ENCODE measurements at places on chromosomes 6 and 20. TPM values are rescaled to one million over a fixed set of nuclear protein-coding genes. Genes with fewer than 3 reads are reported as not detected.
A peak's percentile ranks its signal among the peaks of the same experiment; 100 is the strongest.

- ATAC-seq = no peak
Measured at GRCh38 chr20:63560856-63561609, 7.1 kb downstream of the FNDC11 start.

- peak; percentile 27 for ATAC-seq
Measured at GRCh38 chr20:38290829-38291814, 12.8 kb upstream of the BPI start.

DNA sequence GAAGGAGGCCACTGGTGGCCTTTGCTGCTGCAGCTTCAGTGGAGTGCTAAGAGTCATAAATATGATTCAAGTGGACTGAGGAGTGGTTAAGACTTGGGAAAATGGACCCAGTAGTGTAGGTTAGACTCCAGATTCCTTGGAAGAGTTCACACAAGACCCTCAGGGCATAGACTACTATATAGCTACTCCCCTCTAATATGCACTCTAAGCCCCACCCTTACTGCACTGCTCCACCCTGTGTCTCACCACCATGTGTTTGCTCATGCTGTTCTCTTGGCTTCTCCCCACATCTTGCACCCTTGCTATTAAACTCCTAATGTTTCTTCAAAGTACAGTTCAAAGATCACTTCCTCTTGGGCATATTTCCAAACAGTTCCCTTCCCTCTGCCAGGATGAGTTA lies 5.7 kb downstream of the KCNQ5 start:
- no peak for ATAC-seq

DNA sequence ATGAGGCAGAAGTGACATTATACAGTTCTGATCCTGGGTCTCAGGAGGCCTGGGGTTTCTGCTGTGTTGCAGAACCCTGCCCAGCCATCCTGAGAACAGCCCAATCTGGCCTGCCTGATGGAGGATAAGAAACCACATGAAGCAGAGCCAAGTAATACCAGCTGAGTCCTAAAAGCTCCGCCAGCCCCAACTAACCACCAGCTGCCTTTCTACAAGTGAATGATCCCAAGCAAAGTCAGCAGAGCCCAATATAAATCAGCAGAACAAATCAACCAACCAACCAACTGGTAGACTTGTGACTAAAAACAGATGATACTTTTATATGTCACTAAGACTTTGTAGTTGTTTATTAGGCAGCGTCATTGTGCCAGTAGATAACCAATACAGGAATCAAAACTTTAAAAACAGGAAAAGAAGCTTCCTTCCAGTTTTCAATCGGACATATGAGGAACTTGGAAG lies 52.1 kb downstream of the SNX5 start:
- ATAC-seq = no peak

The MAPK13 gene
- 97.9 TPM for total RNA-seq

- peak; percentile 76 for ATAC-seq
Measured at GRCh38 chr6:90000864-90001731, 106.8 kb downstream of the GJA10 start.

DNA sequence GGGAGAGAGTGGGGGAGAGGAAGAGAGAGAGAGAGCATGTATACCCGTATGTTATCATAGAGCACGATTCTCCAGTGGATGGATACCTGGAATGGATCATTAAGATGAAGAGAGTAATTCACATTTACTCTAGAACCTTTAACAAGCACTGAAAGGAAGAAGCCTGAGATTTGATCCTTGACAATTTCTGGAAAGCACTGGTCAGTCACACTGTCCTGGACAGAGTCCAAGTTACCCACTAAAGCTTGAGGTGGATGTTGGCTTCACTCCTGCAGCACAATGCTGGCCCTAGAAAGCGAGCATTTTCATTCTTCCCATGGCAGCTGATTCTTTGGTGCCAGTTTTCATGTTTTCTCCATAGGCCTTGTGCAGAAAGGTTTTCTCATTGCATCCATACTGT lies 25.6 kb downstream of the NFYA start:
- no peak for ATAC-seq

The VGLL2 gene
- total RNA-seq = not detected

GRCh38 chr6:88764081-88764480 lies 199.3 kb downstream of the RNGTT start:
- ATAC-seq = no peak

DNA sequence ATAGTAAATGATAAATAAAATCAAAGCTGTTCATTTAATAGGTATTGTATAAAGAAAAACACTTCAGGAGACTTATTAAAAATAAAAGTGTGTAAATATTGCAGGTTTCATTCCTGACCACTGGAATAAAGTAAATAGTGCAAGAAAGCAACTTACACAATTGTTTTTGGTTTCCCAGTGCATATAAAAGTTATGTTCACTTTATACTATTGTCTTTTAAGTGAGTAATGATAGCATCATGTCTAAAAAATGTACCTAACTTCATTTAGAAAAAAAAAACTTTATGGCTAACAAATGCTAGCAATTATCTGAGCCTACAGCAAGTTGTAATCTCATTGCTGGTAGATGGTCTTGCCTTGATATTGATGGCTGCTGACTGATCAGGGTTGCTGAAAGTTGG lies 726.6 kb upstream of the POU3F2 start:
- ATAC-seq = no peak

GRCh38 chr20:62829231-62830230 lies 12.7 kb downstream of the COL9A3 start:
- no peak for ATAC-seq

- no peak for ATAC-seq
Measured at GRCh38 chr6:116971959-116972358, 94.9 kb downstream of the RFX6 start.

GRCh38 chr20:1880529-1881239 lies 14.5 kb upstream of the SIRPA start:
- no peak for ATAC-seq

The TAAR6 gene
- not detected for total RNA-seq

DNA sequence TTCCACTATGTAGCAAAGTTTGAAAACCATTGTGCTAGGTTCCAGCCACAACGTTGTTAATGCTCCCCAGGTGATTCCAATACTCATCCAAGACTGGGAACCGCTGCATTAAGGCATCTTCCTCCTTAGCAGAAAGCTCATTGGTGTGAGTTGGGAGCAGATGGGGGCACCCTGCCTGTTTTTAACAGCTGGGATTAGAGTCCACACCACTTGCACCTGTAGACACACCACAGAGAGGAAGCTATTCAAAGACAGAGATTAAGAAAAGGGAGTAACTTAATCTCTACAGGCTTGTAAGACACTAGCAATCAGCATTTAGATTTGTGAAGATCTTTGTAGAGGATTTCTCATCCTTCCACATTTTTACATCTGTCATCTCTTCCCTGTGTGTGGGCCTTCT lies 333.9 kb upstream of the SOX4 start:
- no peak for ATAC-seq

The TREM2 gene
- 1.7 TPM for total RNA-seq

DNA sequence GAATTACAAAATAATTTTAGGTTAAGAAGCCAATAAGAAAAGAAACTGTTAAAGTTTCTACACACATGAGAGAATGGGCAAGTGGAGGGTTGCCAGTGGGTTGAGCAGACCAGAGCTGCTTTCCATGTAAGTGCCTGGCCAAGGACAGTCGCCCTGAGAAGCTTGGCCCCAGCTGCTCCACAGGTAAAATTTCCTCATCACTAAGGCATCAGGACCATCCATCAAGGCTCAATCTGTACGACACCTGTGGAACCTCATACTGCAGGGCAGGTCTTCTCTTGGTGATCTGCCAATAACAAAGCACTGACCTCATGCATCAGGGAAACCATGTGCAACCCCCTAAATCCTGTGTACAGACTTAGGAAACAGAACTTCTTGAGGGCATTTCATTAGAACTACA lies 115.4 kb downstream of the INSM1 start:
- no peak for ATAC-seq

The C20orf141 gene
- not detected for total RNA-seq

GRCh38 chr6:118896339-118897136 lies 2.6 kb downstream of the ASF1A start:
- no peak for ATAC-seq

DNA sequence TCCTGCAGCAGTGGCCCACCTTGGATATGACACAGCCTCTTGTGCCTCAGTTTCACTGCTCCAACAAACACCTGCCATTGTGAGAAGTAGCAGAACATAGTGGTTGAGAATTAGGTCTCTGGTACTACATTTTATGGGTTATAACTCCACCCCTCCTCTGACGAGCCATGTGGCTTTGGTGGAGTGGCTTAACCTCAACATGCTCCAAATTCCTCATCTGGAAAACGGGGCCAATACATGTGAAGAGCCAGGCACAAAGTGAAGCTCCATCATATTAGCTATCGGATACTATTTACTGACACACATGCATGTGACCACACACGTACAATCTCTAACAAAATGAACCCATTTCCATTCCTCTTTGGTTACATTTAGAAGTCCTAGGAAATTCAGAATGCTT lies 8.4 kb upstream of the KIZ start:
- no peak for ATAC-seq

The TTK gene
- total RNA-seq = 11.0 TPM

- ATAC-seq = no peak
Measured at GRCh38 chr6:110034667-110035036, 56.5 kb downstream of the GPR6 start.

GRCh38 chr6:158763434-158764182 lies 55.6 kb downstream of the EZR start:
- ATAC-seq = no peak

The BACH2 gene
- total RNA-seq = 0.76 TPM

DNA sequence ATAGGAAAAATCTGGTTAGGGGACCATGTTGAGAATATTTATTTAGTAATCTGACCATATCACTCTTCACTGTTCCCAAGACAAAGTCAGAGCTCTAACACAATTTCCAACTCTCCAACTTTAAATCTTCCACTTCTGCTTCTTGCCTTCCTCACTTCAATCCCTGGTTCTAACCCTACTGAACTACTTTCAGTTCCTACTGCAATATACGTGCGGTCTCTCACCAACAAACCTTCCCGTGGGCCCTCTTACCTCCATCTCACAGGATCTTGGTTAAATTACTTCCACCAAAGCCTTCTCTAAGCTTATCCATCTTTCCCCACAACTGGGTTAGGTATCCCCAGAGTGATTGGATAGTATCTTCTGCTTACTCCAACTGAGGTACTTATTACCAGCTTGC lies 8.0 kb downstream of the EIF2S2 start:
- no peak for ATAC-seq

- no peak for ATAC-seq
Measured at GRCh38 chr20:11445891-11446290, 471.8 kb upstream of the BTBD3 start.

DNA sequence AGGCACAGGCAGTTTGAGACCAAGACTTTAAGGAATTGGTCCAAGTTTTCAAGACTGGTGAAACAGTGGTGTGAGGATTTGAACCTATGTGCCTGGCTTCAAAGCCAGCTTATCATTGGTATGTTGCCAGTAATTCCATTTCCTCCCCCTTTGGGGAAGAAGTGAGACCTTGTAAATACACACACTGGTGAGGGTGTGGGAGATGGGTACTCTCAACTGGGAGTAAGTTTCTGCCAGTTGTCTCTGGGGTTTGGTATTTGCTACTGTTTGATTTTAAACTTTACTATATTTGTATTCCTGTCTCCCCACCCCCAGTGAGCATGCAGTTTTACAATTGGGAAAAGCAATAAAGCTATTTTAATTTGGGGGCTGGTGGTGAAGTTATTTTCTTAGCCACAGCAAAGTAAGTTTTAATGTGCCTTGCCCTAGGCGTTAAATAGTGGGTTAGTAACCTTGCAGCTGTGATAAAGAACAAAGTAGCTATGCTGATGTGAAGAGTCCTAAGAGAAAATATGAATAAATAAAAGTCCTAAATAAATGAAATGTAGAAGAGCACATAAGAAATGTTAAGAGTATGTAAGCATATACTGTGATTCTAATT lies 31.0 kb downstream of the SNX9 start:
- ATAC-seq = no peak

The PCK1 gene
- total RNA-seq = 0.64 TPM

The RARS2 gene
- 24.0 TPM for total RNA-seq

DNA sequence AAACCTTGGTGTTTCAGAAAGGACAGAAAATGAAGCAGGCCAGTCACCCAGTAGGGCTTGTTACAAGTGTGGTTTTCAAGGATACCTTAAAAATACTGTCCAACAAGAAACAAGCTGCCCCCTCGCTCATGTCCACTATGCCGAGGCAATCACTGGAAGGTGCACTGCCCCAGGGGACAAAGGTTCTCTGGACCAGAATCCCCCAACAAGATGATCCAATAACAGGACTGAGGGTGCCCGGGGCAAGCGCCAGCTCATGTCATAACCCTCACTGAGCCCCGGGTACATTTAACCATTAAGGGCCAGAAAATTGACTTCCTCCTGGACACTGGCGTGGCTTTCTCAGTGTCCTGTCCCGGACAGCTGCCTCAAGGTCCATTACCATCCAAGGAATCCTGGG lies 6.6 kb upstream of the NT5DC1 start:
- ATAC-seq = no peak

- no peak for ATAC-seq
Measured at GRCh38 chr6:116102873-116103272, 2.2 kb downstream of the NT5DC1 start.

- peak; percentile 85 for ATAC-seq
Measured at GRCh38 chr6:44172731-44173500, 14.3 kb downstream of the CAPN11 start.

DNA sequence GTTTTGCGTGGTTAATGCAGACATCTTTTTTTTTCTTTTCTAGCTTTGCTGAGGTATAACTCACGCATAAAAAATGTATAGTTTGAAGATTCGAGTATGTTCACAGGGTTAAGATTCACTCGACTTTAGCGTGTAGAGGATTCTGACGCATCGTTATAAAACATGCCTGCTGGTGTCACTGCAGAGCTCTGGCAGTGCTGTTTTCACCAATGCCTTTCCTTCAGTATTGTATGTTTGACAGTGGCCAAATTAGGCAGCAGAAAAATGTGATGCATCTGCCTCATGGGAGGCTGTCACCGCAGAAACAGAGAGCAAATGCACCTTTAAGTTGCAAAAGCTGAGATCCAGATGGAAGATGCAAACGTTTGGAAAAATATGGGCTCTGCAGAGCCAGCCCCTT lies 18.0 kb upstream of the SIRPB2 start:
- ATAC-seq = peak; percentile 51

The CALHM6 gene
- 0.20 TPM for total RNA-seq

- ATAC-seq = no peak
Measured at GRCh38 chr20:45105317-45105716, 4.4 kb upstream of the KCNS1 start.

DNA sequence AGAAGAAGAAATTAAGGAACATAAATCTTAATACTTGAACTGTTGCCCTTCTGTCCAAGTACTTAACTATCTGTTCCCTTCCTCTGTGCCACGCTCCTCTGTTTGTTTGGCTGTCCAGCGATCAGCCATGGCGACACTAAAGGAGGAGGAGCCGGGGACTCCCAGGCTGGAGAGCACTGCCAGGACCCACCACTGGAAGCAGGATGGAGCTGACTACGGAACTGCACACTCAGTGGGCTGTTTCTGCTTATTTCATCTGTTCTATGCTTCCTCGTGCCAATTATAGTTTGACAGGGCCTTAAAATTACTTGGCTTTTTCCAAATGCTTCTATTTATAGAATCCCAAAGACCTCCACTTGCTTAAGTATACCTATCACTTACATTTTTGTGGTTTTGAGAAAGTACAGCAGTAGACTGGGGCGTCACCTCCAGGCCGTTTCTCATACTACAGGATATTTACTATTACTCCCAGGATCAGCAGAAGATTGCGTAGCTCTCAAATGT lies 17.1 kb downstream of the IRF4 start:
- ATAC-seq = peak; percentile 64

GRCh38 chr6:160733050-160733646 lies 31.1 kb downstream of the PLG start:
- ATAC-seq = peak; percentile 65
